Esophagus squamous epithelium (tissue), 5 donors: ENCODE measurements at places on chromosomes 6 and 20.

GRCh38 chr6:134482593-134483270, 164.8 kb upstream of the SGK1 start:
- DNase-seq = no peak

GRCh38 chr6:170116636-170117035, 174.2 kb downstream of the DLL1 start:
- DNase-seq = no peak

- no peak for DNase-seq
These were observed 118.0 kb downstream of the B3GAT2 start for GRCh38 chr6:70838907-70839285.

DNA sequence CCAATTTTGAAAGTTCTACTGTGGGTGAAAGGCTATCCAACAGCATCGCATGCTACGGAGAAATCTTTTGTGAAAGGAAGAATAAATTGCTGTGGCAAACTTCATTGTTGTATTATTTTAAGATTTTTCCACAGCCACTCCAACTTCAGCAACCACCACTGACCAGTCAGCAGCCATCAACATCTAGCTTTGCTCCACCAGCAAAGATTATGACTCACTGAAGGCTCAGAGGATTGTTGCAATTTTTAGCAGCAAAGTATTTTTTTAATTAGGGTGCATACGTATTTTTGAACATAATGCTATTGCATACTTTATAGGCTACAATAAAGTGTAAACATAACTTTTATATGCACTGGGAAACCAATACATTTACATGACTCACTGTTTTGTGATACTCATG, 493.5 kb downstream of the TFAP2A start:
- DNase-seq = no peak

- DNase-seq = peak; percentile 54
These were observed 572 bp downstream of the ZNF341 start for GRCh38 chr20:33732166-33732970.

GRCh38 chr6:46772762-46773161, 20.4 kb upstream of the MEP1A start:
- DNase-seq = no peak
